ENCODE measurements at places on chromosomes 2 and 18. TPM values are rescaled to one million over a fixed set of nuclear protein-coding genes. Genes with fewer than 3 reads are reported as not detected.

- no peaks in the 10 kb centered on the region for H3K4me1 ChIP-seq
- H3K36me3 ChIP-seq = no peaks in the 10 kb centered on the region
- H3K4me3 ChIP-seq = no peak overlapping the region
Observed at GRCh38 chr2:240412975-240413812, 22.3 kb upstream of the GPC1 start.

DNA sequence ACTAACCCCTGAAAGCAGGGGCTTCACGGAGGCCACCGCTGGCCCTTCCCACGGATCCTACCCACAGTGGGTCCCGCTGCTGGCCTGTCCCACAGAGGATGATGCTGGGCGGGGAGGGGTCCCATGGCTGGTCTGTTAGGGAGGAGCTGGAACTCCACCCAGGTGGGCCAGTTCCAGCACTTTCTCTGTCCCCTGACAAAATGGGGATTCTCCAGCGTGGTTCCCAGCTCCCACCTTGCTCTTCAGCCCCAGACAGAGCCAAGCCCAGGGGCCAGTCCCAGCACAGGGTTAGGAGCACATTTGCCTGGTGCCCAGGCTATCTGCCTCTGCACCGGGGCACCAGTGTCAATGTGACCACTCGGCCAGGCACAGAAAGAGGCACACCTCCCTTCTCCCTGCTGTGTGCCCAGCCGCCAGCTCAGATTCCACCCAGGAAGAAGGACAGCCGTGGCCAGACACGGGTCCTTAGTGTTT is 50.0 kb downstream of the ANKMY1 start:
- no peak for DNase-seq

GRCh38 chr2:80153151-80153550 is 151.4 kb downstream of the LRRTM1 start:
- peaks cover 14% of the 10 kb centered on the region for H3K4me1 ChIP-seq
- no peaks in the 10 kb centered on the region for H3K36me3 ChIP-seq
- H3K27ac ChIP-seq = no peak overlapping the region
- H3K4me3 ChIP-seq = no peak overlapping the region

GRCh38 chr2:121159291-121160071 is 125.5 kb downstream of the TFCP2L1 start:
- no peak overlapping the region for H3K4me3 ChIP-seq
- no peaks in the 10 kb centered on the region for H3K36me3 ChIP-seq
- no peaks in the 10 kb centered on the region for H3K4me1 ChIP-seq
- no peak for DNase-seq

DNA sequence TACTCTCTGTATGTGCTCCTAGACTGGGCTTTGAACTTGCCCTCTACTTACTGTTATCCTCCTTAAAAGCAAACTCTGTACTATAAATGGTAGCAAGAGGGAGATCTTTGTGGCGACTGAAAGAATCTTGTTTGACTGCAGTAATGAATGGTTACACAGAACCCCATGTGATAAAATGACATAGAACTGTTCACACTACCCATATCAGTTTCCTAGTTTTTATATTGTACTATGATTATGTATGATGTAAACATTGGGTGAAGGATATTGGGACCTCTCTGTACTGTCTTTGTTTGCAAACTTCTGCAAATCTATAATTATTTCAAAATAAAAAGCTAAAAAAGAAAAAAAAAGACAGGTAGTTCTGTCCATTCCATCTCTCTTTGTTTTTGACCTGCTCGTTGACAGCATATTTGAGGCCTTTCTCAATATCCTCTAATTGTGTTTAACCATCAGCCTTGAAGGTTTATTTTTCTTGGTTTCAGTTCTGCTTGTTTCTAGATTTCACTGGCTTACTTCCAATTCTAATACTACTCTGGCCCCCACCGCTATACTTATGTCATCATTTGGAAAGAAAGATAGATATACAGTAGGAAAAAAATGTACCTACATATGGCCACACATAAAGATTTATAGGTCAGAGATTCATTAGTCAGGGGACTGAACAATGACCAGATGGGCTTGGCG is 79.2 kb upstream of the MYO3B start:
- no peaks in the 10 kb centered on the region for H3K27me3 ChIP-seq
- no peaks in the 10 kb centered on the region for H3K36me3 ChIP-seq
- H3K4me3 ChIP-seq = no peak overlapping the region
- H3K27ac ChIP-seq = no peak overlapping the region
- DNase-seq = no peak

- no peak for DNase-seq
- H3K4me1 ChIP-seq = 0 out of 2 replicates have a peak, but pooled peaks cover 9% of the 10 kb centered on the region
- H3K4me3 ChIP-seq = no peak overlapping the region
- no peaks in the 10 kb centered on the region for H3K36me3 ChIP-seq
- no peak overlapping the region for H3K27ac ChIP-seq
Observed at GRCh38 chr2:28681158-28681571, 70.5 kb upstream of the PPP1CB start.

GRCh38 chr18:61551586-61551985 is 218.4 kb downstream of the CDH20 start:
- H3K4me1 ChIP-seq = no peaks in the 10 kb centered on the region
- H3K27ac ChIP-seq = no peak overlapping the region

GRCh38 chr2:184799379-184799778 is 201.1 kb downstream of the ZNF804A start:
- H3K4me1 ChIP-seq = no peaks in the 10 kb centered on the region
- H3K27me3 ChIP-seq = no peaks in the 10 kb centered on the region
- DNase-seq = no peak
- H3K4me3 ChIP-seq = no peak overlapping the region
- no peak overlapping the region for H3K27ac ChIP-seq

- H3K4me3 ChIP-seq = no peak overlapping the region
- H3K36me3 ChIP-seq = no peaks in the 10 kb centered on the region
- no peak for DNase-seq
- H3K27ac ChIP-seq = no peak overlapping the region
- H3K27me3 ChIP-seq = no peaks in the 10 kb centered on the region
- no peaks in the 10 kb centered on the region for H3K4me1 ChIP-seq
Observed at GRCh38 chr2:23510471-23510870, 125.5 kb downstream of the KLHL29 start.

DNA sequence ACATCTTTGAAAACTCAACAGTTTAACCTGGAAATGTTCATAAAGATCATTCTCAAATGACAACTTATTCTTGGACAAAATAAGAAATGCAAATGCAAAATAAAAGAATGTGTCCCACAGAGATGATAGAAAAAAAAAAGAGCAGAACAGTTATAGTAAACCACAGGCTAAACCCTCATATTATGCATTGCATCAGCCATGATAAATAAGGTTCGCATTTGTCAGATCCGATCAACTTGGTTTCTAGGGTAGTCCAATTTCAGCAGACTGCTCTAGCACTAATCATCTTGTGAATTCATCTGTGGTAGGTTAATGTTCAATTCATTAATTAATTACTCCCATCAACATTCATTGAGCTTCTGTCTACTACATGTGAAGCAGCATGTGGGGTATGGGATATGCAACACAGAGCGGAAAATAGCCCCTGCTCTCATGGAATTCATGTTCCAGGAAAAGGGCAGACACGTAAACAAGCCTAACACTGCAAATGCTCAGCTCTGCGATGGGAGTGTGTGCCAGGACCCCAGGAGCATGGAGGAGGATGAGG is 316.2 kb upstream of the REV1 start:
- no peaks in the 10 kb centered on the region for H3K36me3 ChIP-seq
- no peaks in the 10 kb centered on the region for H3K27me3 ChIP-seq

DNA sequence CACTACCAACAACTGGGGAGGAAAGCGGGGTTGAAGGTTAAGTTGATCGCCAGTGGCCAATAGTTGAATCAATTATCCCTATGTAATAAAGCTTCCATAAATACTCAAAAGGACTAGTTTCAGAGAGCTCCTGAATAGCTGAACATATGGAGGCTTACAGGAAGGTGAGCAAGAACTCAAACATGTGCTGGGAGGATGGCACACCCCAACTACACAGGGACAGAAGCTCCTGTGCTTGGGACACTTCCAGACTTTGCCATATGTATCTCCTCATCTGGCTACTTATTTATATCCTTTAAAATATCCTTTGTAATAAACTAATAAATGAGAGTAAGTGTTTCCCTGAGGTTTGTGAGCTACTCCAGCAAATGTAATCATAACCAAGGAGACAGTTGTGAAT is 115.7 kb downstream of the HNMT start:
- H3K4me1 ChIP-seq = no peaks in the 10 kb centered on the region
- no peak overlapping the region for H3K27ac ChIP-seq
- DNase-seq = no peak
- H3K27me3 ChIP-seq = no peaks in the 10 kb centered on the region
- no peak overlapping the region for H3K4me3 ChIP-seq
- no peaks in the 10 kb centered on the region for H3K36me3 ChIP-seq

GRCh38 chr2:182854375-182855105 is 11.9 kb downstream of the FRZB start:
- no peak overlapping the region for H3K27ac ChIP-seq
- no peaks in the 10 kb centered on the region for H3K27me3 ChIP-seq
- no peaks in the 10 kb centered on the region for H3K36me3 ChIP-seq
- H3K4me3 ChIP-seq = no peak overlapping the region
- H3K4me1 ChIP-seq = no peaks in the 10 kb centered on the region
- peak; percentile 35 for DNase-seq

The TTR gene
- polyA plus RNA-seq = not detected

The SERPINB7 gene
- polyA plus RNA-seq = not detected

The PTCD3 gene
- polyA plus RNA-seq = 140 TPM

Measured in GM23338 (cell line).